ENCODE measurements at places on chromosomes 11 and 22.

- no peak for DNase-seq
Observed at GRCh38 chr22:49303781-49304461, 523.8 kb downstream of the BRD1 start.

GRCh38 chr22:42171417-42171816, 40.8 kb upstream of the CYP2D6 start:
- no peak for DNase-seq

GRCh38 chr11:117681438-117681837, 115.6 kb downstream of the DSCAML1 start:
- DNase-seq, result no peak

DNA sequence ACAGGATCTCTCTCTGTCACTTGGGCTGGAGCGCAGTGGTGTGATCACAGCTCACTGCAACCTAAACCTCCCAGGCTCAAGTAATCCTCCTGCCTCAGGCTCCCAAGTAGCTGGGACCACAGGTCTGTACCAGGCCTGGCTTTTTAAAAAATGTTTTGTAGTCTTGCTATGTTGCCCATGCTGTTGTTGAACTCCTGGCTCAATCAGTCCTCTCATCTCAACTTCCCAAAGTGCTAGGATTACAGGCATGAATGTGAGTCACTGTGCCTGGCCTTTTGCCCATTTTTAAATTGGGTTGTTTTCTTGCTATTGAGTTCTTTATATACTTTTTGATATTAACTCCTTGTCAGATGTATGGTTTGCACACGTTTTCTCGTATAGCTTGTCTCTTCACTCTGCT, 33.0 kb upstream of the PITPNB start:
- DNase-seq, result peak; percentile 60

- no peak for DNase-seq
Observed at GRCh38 chr11:14542324-14542723, 22.1 kb upstream of the PSMA1 start.

DNA sequence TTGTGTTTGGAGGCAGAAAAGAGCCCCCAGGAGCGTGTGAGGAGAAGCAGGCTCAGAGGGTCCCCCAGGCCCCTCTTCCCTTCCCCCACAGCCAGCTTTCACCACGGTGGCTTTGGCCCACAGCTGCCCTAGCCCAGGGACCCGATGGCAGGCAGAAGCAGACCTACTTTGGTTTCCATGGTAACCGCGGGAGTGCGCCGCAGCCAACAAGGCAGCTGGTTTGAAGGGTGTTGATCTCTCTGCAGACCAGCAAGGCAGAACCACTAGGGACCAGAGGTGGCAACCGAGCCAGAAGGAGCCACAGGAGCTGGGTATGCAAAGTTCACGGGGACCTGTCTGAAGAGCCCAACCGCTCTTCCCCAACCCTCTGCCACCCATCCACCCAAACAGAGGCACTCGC, 69.4 kb downstream of the BUD13 start:
- no peak for DNase-seq

DNA sequence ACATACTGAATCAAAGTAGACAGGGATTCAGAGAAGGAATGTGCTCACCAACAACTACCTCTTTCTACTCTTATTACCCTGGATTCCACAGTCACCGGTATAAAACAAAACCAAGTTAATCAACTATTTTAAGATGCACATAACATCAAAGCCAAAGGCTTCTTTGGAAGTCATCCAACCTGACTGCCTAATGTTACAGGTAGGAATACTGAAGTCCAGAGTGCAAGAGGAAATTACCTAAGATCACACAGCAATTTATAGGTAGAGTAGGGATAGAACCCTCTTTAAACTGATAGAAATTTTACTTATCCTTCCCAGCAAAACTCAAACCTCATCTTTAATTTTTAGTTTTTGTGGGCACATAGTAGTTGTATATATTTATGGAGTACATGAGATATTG, 76.3 kb downstream of the PAK1 start:
- DNase-seq, result no peak

GRCh38 chr11:7775689-7776088, 21.1 kb downstream of the OR5P2 start:
- DNase-seq, result no peak

DNA sequence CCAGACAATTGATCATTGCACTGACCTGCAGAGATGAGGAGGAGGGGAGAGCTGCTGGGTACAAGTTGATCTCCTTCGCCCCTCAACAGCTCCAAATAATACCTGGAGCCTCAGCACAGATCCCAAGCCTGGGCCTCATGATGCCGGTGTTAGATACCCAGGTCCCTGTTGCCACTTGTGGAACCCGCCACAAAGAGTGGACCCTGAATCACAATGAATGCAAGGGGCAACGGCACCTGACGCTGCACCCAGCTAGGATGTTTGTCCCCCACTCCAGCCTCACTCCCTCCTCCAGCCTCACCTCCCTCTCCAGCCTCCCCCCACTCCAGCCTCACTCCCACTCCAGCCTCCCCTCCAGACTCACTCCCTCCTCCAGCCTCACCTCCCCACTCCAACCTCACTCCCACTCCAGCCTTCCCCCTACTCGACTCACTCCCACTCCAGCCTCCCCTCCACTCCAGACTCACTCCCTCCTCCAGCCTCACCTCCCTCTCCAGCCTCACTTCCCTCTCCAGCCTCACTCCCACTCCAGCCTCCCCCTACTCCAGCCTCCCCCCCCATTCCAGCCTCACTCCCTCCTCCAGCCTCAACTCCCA, 879.0 kb downstream of the BRD1 start:
- DNase-seq, result no peak

GRCh38 chr11:82692981-82693380, 40.7 kb downstream of the FAM181B start:
- no peak for DNase-seq

DNA sequence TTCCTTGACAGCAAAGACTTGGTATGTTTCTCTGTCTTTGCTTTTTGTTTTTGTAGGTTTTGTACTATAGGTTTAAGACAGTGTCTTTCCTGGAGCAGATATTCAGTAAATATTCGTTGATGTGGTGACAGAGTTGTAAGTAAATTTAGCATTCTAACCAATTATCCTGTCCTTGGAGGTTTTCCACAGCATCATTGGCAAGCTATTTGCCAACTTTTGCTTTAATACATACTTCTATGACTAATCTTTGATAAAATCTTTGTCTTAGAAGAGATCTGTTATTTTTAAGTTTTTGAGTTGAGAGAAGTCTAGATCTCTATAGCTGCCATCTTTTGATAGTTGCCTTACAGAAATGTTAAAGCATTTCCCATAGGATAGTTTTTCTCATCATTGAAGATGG, 3.8 kb downstream of the USP47 start:
- no peak for DNase-seq

DNA sequence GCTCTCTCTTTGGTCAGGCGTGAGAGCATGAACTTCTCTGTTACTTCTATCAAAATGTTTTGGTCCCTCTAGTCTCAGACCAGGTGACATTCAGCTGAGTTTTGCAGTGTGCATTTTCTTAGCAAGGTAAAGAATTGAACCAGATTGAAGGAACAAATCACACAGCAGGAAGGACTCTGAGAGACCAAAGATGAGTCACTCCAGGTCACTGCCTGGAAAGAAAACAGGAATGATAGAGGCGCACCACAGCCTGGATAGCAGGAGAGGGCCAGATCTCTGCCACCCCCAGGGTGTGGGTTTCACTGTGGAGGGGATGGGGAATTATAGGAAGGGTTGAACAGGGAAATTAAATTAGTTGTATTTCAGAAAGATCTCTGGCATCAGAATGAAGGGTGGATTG, 788.3 kb downstream of the NTM start:
- no peak for DNase-seq

GRCh38 chr11:130445788-130446187, 2.7 kb upstream of the ADAMTS15 start:
- DNase-seq, result no peak

- DNase-seq, result peak; percentile 67
Observed at GRCh38 chr22:42685941-42686653, 34.6 kb downstream of the A4GALT start.

- no peak for DNase-seq
Observed at GRCh38 chr11:17387811-17388210, 648 bp downstream of the KCNJ11 start.

GRCh38 chr11:17931595-17931994, 81.3 kb downstream of the SERGEF start:
- no peak for DNase-seq

DNA sequence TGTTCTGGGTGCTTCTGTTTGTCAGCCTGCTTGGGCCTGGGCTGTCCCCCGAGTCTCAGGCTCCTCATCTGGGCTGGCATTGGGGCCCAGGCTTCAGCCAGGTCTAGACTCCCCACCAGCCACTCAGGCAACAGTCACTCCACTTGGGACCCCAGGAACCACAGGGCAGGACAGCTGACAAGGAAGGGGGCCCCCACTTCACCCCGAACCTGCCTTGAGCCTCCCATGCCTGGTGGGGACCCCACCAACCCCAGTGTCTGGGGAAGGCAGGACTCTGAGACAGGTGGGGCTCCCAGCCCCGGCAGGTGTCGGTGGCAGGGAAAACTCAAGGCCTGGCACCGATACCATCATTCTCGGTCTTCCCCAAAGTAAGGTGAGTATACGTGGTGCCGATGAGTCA, 11.7 kb upstream of the LTO1 start:
- DNase-seq, result no peak

- peak; percentile 60 for DNase-seq
Observed at GRCh38 chr22:46054091-46055073, 77.4 kb upstream of the WNT7B start.

GRCh38 chr22:22168190-22168940, 76.2 kb upstream of the VPREB1 start:
- peak; percentile 34 for DNase-seq

- peak; percentile 48 for DNase-seq
Observed at GRCh38 chr22:21837248-21837979, 30.0 kb downstream of the MAPK1 start.

GRCh38 chr22:27045103-27045947, 387.9 kb downstream of the MIAT start:
- no peak for DNase-seq

- no peak for DNase-seq
Observed at GRCh38 chr22:36986242-36986821, 32.9 kb downstream of the TST start.

DNA sequence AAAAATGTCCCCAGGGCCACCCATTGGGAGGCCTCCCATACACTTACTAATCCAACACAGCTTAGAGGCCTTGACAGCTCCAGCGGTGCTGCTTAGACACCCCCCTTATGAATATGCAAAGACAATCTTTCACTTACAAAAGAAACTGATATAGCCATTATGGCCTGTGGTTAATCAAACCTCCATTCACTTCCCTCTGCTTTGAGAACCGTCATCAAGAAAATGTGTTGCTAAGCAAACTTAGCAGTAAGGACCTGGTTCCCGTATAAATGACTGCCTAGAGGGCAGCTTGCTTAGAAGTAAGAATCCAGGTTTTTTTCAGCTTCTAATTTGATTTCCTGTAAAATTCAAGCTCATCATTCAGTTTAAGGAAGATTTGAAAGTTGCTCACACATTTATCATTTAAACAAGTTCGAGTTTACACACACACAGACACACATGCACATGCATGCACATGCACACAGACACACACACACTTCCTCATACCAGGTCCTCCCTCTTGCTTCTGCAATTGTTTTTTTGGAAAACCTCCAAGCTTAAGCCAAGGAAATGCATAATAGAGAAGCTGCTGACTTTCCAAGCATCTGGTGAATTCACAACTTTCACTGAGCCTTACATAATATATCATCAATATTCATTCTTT, 137.7 kb upstream of the BLID start:
- peak; percentile 34 for DNase-seq

GRCh38 chr11:63520606-63521170, 14.8 kb downstream of the LGALS12 start:
- DNase-seq, result no peak

GRCh38 chr11:79219186-79220045, 221.4 kb downstream of the TENM4 start:
- DNase-seq, result no peak

DNA sequence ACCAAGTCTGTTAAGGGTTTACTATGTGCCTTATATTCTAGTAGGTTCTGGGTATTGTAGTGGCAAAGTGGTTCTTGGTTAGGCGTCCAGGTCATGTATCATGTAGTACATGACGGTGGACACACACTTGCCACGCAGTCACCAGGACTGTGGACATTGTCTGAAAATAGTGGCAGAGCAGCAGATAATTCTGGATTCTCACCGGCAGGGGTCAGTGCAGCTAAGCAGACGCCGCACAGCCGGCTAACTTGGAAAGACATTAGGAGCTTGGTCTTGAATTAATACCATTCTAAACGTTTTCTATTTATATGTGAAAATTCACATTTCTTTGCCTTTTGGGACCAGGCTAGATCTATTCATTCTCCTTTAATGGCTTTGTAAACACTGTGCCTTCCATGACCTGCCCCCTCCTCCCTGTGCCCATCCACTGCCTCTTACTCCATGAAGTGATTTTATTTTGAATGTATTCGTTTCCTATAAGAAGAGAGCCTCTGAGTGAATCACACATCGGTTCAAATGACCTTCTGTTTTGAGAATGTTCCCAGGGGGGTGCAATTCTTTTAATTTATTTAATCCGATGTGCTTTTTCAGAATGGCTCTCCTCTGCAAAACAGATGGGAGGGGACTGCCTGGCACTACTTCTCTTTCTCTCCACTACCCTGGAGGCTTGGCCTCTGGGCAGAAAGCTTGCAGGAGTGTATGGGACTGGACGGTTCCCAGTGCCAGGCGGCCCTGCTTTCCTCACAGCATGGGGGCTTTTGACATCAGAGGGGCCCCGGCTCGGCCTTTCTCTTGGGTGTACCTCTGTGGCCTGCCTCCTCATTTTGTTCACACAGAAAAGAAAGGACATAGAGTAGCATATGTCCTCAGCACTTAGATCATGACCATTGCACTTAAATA, 378.0 kb downstream of the NTM start:
- peak; percentile 40 for DNase-seq

DNA sequence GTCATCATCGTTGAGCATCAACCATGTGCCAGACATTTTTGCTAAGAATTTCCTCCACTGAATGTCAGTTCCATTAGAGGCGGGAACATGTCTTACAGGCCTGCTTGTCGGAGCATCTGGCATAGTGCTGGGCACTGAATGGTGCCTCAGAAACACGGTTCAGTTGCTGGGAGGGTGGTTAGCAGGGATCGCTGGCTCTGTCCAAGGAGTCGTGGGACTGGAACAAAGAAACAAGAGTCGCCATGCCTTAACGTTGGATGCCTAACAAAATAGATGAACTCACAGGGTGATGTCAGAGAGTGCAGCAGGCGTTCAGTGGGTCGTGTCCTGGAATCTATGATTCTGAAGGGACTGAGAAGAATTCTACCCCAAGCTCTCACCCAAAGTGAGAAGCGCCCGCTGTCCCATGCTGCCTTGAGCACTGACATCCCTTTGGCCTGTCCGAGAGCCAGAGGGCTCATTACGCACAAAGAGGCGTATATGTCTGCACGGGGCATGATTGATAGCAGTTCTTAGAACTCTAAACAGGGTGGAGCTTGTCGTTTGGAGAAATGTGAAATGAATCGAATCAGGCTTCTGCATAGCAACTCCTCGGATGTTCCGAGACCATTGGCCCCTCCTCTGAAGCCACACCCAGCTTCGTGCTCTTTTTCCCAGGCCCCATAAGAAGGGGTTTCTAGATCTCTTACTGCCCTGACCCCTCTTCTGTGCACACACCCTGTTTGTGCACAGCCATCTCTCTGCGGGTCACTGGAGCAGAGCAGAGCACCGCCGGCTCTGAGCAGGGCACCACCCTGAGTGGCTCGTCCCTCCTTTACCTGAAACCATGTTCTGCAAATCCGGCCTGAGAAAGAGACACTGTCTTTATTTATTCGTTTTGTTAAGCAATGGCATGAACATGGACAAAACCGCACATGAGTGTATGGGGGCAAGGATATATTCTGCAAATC, 113.1 kb upstream of the B3GAT1 start:
- DNase-seq, result no peak
